Suprapubic skin (tissue), 4 donors: ENCODE measurements at places on chromosomes 12 and 14. TPM values are rescaled to one million over a fixed set of nuclear protein-coding genes. Genes with fewer than 3 reads are reported as not detected.

The APPL2 gene
- 95.2 TPM for total RNA-seq

The TAS2R13 gene
- 0.86 TPM for total RNA-seq

The CLEC4D gene
- not detected for total RNA-seq

The TMTC1 gene
- 11.0 TPM for total RNA-seq

The CRACR2A gene
- 18.2 TPM for total RNA-seq
